Activated naive CD4-positive, alpha-beta T cell (primary cell): ENCODE measurements at places on chromosomes 6 and 20.

- no peak for DNase-seq
Observed at GRCh38 chr6:45997875-45998506, 17.7 kb downstream of the CLIC5 start.

GRCh38 chr20:41369673-41370072, 3.1 kb upstream of the EMILIN3 start:
- DNase-seq = no peak

GRCh38 chr6:12878741-12879140, 162.2 kb downstream of the PHACTR1 start:
- no peak for DNase-seq

- DNase-seq = no peak
Observed at GRCh38 chr6:1757131-1757530, 147.4 kb downstream of the FOXC1 start.

- no peak for DNase-seq
Observed at GRCh38 chr6:129583866-129584265, 126.1 kb downstream of the ARHGAP18 start.

DNA sequence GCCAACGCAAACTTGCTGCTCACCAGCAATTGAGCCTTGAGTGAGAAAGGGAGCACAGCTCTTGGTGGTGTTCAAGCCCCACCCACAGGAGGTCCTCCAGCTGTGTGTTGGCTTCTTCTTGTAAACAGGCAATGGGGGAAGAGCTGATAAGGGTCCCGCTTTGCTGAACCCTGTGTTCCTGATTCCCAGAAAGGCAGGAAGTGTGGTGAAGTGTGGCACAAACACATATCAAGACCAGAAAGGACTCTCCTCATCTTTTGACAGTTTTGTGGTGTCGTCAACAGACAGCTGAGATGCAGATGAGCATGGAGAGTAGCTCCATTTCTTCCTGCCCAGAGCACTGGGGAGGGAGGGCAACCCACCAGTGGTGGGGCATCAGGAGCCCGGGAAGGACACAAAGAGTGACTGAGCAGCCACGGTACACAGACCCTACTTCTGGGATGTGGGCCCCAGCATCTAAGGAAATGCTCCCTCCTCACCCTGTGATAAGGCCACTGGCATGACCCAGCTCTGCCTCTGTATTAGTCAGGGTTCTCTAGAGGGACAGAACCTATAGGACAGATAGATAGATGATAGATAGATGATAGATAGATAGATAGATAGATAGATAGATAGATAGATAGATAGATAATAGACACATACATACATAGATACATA, 188.9 kb upstream of the TAB2 start:
- DNase-seq = no peak

- no peak for DNase-seq
Observed at GRCh38 chr6:163405412-163406309, 8.9 kb upstream of the QKI start.

DNA sequence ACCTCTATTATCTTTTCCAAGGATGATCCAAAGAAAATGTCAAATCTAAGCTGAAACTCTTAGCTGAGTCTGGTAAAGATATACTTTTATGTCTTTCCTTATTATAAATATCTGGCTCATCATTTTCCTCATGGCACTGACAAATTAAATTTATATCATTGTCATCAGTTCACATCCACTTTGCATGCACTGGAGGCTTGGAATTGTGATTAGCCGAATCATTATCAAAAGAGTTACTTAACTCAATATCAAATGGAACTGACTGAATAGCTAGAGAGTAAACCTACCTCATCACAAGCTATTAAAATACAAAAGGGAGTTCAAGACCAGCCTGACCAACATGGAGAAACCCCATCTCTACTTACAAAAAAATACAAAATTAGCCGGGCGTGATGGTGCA, 713.9 kb upstream of the MARCKS start:
- DNase-seq = no peak

GRCh38 chr20:62359043-62359490, 8.0 kb downstream of the LAMA5 start:
- no peak for DNase-seq

- no peak for DNase-seq
Observed at GRCh38 chr6:141401851-141402250, 730.9 kb upstream of the GJE1 start.

- DNase-seq = no peak
Observed at GRCh38 chr6:138031850-138032249, 75.4 kb downstream of the PERP start.

DNA sequence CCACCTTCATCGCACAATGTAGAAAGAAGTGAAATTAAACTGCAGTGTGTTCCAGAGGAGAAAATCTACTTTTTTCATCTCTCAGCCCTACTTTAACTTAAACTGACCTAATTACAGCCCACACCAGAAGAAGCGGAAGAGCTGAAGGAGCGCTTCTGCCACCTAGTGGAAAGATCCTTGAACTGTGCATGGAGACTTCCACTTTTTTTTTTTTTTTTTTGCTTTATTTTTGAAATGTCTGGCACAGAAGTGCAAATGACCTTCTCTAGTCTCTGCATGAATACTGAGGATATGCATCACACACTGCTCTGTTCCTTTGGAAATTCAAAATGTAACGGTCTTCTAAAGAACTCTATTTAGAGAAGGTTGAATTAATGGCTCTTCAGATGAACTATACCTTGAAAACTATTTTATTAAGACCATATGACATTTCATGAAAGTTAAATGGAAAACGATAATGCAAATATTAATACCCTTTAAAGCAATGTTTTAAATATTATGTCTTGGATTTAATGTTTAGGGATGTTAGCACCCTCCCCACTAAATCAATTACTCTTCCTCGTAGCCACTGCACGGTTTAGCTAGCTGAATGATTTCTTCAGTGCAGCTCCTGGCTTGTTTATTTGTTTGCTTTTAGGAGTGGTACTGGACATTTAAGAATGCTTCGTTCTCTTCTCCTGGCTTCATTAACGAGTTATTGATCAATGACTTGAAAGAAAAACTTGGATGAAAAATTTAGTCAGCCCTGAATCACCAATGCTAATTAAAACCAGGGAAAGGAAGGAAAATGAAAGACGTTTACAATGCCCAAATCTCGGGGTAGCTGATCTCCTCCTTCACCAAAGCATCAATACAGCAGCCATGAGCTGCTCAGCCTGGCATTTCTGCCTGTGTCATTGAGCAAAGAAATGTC, 569.6 kb upstream of the GJE1 start:
- no peak for DNase-seq

DNA sequence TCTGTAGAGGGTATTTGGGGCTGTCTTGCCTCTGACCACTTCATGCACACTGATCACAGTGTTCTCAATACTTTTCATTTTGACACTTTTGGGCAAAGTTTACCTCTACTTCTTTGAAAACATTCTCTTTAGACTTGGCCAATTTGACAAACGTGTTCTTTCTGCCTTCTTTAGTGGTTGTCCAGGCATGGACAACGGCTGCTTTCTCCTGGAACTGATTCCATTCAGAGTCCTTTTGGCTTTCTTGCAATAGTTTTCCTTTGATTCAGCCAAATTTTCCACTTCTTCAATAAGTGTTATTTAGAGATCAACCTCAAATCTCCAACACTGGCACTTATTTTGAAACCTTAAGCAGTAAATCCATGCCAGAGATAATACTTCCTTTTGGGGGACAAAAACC, 6.7 kb upstream of the CST9 start:
- no peak for DNase-seq

GRCh38 chr6:37511910-37512399, 12.3 kb upstream of the CCDC167 start:
- DNase-seq = no peak

- DNase-seq = no peak
Observed at GRCh38 chr20:24934101-24934661, 14.9 kb upstream of the CST7 start.

- DNase-seq = no peak
Observed at GRCh38 chr6:11722220-11722619, 56.4 kb downstream of the ADTRP start.

GRCh38 chr6:116386581-116387299, 16.0 kb downstream of the DSE start:
- DNase-seq = no peak

DNA sequence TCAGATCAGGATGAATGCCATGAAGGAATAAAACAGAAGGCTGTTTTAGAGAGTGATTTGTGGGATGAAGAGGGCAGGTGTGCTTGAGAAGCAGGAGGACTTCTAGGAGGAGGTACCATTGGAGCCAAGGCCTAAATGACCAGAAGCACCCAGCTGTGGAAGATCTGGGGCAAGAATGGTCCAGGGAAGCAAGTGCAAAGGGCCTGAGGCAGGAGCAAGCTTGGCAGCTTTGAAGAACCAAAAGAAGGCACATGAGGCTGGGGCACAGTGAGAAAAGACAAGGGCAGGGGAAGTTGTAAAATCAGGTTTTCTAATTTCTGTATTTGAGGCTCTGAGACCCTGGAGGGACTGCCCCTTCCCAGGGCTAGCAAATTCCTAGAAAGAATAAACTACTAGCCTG, 9.8 kb downstream of the SLC13A3 start:
- no peak for DNase-seq

- DNase-seq = no peak
Observed at GRCh38 chr6:12957321-12958051, 240.9 kb downstream of the PHACTR1 start.

DNA sequence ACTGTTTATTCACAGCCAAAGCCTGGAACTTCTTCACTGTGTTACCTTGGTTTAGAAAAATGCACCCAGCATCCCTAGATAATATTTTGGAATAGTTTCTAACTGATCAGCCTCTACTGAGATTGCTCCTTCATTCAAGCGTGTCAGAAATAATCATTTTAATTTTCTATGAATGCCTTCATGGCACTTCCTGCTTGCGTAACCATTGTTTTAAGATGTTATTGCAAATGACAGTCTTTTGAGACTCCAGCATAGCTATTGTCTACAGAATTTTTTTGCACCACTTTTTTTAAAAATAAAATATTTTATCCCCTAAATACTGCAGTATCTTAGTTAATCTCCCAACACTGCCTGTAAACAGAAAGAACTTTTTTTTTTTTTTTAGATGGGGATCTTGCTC, 213.1 kb downstream of the PHACTR1 start:
- DNase-seq = no peak

DNA sequence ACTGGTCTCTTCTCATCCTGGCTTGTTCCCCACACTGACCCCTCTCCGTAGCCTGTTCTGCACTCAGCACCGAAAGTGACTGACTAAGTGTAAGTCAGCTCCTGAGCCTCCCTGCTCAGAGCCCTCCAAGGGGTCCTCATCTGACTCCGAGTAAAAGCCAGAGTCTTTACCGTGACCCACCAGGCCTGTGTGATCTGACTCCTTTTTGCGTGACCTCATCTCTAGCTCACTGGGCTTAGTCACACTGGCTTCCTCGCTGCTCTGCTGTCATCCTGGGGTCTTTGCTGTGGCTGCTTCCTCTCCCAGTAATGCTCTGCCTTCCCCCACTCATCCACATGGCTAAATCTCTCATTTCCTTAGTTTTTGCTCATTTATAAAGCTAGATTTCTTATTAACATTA, 116.6 kb downstream of the PLCB4 start:
- DNase-seq = no peak

GRCh38 chr6:132204591-132204990, 196.7 kb downstream of the MOXD1 start:
- no peak for DNase-seq

DNA sequence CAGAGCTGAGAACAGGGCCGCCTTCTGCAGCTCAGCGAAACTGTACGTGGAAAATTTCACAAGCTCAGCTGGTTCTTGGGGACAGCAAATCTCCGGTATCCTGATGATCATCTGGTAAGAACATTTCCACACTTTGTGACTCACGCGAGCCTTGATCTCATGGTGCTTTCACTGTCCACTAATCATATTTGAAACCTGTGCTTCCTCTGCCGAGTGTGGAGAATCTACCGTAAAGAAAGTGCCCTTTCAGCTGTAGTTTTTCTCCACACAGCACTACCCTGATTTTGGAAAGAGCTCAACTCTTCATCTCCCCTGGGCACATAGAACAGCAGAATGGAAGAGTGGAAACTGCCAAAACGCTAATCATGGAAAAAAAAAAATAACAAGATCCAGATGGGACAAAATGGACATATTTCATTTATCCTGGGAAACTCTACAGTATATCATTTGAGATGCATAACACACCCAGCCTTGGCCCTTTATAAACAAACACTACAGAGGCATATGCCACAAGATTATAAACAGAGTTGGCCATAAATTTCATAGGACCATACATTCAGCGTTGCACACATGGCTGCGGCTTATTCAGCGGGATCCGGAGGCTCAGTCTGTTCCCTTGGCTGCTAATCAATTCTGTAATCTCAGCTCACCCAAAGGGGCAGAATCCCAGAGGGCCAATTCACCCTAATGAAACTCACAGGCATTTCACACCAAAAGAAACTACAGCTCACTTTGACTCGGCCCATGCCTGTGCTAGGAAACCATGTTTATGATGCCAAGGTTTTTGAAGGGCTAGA, 434.5 kb downstream of the HDGFL1 start:
- no peak for DNase-seq

DNA sequence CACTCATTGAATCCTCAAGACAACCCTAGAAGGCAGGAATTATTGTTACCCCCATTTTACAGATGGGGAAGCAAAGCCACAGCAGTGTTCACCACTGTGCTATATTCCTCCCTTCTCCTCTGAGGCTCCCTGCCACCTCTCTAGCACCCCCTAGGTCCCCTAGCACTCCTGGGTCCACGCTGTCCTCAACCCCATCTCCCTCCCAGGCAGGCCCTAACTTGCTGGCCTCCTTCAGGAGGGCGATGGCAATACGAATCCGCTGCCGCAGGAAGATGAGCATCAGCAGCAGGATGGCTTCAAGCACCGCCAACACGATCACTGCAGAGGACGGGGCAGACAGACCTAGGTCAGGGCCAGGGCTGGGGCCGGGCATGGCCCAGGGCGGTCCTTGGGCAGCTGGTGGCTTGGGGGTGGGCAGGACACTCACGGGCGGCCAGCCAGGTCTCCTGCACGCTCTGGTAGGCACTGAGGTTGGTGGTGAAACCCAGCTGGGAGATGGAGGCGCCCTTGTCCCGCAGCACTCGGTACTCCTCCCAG, 7.8 kb upstream of the NEU1 start:
- no peak for DNase-seq

- no peak for DNase-seq
Observed at GRCh38 chr6:85240787-85241385, 209.0 kb upstream of the NT5E start.

- no peak for DNase-seq
Observed at GRCh38 chr20:31673943-31674463, 36.3 kb downstream of the COX4I2 start.
